Bone marrow (tissue), 2 donors: ENCODE measurements at places on chromosomes 16 and 17.

DNA sequence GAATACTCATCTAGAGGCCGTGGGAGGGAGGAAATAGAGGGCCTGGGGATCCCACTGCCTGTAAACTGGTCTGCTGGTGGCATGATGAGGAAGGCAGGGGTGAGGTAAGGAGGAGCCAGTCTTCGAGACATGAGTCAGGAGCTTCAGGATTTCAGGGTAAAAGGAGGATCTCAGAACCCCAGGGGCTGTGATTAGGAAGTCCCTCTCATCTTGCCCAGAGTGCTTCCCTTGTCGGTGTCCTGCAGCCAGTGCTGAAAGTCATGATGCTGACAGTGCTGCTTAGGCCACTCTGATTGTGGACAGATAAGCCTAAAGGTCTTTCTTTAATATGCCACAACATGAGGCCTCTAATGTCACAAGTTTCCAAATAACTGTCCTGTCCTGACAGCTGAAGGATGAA, 29.6 kb downstream of the COG4 start:
- DNase-seq = no peak

DNA sequence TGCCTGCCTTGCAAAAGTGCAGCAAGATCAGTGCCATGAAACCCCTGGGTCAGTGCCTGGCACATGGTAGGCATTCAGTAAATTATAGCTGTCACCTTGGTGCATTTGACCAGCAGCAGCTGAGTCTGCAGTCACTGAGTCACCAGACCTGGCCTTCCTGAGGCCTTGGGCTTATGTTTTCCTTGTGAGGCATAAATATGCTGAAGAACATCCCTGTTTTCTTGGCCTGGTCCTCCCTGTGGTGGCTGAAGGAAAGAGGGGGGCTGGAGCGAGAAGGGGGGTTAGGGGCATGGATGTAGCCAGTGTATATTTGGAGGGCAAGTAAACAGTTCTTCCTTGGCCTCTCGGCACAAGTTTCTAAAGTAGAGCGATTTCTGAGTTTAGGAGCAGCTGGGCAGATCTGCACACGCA, 26.5 kb downstream of the EPN2 start:
- DNase-seq = no peak

- no peak for DNase-seq
Observed at GRCh38 chr16:55470533-55471371, 8.2 kb upstream of the MMP2 start.

DNA sequence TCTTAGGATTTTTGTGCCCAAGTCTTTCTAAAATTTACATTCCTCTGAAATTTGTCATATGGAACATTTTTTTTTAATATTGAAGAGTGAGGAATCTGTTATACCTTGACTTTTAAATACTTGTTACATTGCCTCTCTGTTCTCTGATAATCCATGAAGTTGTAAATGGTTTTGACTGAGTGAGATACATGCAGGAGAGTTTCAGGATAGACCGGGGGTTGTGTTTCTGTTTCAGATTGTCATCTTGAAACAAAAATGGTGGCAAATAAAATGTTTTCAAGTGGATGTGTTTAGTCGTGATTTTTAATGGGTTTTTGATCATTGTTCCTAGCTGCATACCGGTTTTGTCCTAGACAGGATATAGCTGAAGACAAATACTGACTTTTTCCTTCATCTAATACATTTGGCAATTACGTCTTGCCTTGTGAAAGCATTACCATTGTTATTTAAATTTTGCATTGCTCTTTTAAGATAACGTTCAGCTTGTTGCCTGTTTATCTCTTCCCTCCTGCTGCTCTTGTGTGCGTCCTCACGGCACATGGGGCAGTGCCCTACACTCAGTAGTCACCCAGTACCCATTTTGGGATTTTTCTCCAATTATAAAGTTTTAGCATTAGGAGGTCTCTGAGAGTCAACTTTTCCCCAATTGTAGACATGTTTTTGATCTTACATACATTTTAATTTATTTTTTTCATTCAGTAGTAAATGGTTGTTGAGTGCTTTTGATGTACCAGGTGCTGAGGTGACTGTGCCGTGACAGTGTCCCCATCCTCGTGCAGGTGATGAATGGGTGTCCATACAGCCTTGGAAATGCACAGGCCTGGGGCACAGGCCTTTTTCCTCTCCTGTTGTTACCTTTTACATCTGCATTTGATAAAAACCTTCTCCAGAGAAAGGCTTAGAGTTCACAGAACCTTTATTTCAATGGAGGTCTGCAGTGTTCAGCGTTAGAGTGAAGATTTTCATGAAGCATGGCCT, 169.9 kb downstream of the MSI2 start:
- no peak for DNase-seq

- DNase-seq = no peak
Observed at GRCh38 chr16:66568355-66568754, 2.1 kb downstream of the CMTM1 start.

DNA sequence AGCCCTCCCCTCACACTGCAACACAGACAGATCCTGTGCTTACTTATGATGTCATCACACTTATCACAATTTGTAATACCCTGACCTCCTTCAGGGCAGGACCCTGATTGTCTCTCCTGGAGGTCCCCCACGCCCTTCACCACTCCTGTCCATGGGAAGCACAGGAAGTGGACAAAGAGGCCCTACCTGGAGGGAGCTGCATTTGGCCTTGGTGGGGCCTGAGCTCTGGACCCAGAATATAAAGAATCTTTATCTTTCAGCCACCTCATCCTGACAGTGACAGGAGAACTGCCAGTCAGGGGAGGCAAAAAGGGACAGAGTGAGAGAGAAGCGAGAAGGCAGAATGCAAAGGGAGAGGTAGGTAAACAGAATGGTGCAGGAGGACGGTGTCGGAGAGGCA, 303.4 kb upstream of the N4BP1 start:
- DNase-seq = no peak

- DNase-seq = no peak
Observed at GRCh38 chr17:61265397-61265796, 134.2 kb upstream of the TBX2 start.

DNA sequence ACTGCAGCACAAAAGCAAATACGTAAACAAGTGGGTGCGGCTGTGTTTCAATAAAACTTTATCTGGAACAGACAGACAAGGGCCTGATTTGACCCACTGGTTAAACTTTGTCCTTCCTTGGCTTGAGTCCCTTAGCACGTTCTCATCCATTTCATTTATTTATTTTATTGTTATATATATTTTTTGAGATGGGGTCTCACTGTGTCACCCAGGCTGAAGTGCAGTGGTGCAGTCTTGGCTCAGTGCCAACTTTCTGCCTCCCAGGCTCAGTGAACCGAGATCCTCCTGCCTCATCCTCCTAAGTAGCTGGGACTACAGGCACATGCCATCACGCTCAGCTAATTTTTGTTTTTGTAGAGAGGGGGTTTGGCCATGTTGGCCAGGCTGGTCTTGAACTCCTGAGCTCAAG, 64.3 kb downstream of the MYH11 start:
- DNase-seq = no peak

- DNase-seq = no peak
Observed at GRCh38 chr17:7131423-7131791, 16.8 kb upstream of the ASGR2 start.

DNA sequence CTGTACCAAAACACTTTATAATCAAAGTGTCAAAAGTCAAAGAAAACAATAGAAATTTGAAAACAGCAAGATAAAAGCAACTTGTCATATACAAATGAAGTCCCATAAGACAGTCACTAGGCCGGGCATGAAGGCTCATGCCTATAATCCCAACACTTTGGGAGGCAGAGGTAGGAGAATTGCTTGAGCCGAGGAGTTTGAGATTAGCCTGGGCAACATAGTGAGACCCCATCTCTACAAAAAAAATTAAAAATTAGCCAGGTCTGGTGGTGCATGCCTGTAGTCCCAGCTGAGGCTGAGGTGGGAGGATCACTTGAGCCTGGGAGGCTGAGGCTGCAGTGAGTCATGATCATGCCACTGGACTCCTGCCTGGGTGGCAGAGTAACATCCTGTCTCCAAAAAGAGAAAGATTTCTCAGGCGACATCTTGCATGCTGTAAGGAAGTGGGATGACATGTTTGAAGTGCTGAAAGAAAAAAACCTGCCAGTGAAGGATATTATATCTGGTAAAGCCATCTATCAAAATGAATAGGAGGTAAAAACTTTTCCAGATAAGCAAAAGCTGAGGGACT, 98.7 kb upstream of the NACA2 start:
- no peak for DNase-seq

DNA sequence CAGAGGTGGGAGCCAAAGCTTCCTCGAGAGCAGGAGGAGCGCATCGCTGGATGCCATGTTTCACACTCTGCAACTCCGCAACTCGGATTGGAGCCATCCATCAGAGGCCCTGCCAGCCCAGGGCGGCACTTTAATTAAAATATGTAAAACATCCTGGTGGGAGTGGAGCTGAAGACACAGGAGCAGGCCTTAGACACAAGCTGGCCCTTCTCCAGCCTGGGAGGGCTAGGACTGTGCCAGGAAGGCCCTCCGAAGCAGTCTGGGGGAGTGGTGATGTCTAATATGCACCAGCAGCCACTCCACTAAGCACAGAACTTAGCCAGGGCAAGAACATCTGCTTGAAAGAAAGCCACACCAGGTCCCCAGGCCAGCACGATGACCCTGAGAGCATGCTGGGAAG, 5.8 kb upstream of the CCDC182 start:
- DNase-seq = no peak

DNA sequence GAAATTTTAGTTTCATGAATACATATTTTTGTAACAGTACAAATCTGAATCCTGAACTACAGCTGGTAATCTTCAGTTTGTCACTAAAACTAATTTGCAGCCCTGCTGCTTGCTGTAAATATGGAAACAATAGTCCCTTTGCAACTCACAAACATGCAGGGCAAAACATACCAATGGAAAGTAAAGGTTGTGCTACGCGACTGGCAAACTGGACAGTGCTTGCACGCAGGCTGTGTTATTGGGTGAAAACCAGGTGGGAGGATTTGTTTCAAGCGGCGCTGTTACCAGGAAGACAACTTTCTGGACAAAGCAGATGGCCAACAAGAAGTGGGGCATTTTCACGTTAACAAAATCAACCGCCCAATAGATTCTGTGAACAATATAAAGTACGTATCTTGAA, 93.5 kb downstream of the CDYL2 start:
- DNase-seq = no peak

DNA sequence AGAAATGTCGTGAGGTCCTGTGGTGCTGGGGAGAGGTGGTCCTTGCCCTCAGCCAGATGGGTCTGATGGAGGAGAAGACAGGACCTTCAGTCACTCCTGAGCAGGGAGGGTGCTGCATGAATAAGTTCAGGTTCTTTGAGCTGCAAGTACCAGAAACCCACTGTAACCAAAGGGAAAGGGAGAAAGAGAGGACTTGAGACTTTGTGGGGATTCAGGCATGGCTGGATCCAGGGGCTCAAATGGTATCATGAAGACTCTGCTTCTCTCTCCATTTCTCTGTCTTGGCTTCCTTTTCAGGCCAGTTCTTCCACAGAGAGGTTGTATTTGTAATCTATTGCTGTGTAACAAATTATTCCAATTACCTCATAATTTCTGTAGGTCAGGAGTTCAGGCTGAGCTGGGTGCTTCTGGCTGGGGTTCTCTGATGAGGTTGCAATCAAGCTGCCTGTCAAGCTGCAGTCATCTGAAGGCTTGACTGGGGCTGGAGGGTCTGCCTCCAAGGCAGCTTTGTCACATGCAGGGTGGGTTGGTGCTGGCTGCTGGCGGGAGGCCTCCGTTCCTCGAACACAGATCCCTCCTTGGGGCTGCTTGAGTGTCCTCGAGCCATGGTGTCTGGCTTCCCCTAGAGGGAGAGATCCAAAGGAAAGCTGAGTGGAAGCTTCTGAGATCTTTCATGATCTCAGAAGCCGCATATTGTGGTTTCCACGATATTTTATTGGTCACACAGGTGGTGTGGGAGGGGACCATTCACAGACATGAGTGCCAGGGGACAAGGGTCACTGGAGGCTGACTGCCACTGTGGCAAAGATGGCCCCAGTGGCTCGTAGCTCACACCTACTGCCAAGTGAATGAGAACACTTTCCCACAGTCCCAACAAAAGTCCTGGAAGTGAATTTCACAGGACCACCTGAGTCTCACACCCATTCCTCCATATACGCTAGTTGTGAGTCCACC, 5.9 kb upstream of the ADCY7 start:
- DNase-seq = no peak

DNA sequence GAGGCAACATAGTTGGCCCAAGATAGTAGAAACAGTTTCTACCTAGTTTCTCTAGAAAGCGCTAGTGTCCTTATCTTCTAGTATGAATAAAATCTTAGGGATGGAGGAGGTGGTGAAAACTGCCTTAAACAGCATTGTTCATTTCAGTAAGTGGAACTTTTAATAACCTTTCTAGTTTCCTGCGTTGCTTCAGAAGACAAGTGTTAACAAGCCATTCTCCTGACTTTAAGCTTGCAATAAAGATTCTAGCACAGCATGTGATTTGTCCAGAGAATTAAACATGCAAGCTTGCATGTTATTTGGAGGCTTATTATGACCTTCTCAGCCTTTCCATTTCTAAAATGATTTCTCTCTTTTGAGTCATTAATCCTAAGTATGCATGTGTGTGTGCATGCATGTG, 72.3 kb downstream of the TANGO6 start:
- no peak for DNase-seq

- peak; percentile 49 for DNase-seq
Observed at GRCh38 chr17:80455336-80455710, 21.1 kb downstream of the NPTX1 start.

DNA sequence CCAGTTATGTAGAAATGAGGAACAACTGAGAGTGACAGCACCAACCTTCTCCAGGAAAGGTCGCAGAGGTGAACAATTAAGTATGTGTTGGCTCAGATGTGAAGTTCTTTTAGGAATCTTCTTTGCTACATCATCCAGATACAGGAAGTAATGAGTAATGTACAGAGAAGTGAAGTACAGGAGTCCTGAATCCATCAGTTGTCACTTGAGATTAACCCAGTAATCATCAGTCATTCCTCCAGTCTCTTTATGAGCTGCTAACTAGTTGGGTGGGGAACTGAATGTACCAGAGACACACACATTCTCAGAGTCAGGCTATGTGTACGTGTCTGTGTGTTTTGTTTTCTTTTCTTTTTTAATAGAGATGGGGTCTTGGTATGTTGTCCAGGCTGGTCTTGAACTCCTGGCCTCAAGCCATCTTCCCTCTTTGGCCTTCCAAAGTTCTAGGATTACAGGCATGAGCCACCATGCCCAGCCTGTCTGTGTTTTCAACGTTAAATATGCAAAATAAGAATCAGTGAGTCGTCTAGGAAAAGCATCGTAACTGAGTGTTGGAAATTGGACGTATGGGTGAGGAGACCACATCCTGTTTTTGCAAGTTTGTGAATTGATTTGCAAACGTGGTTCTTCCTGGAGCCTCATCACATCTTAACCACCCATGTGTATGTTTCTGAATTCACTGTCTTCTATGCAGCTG, 19.9 kb downstream of the ZNF200 start:
- DNase-seq = no peak

GRCh38 chr16:66236301-66236700, 130.2 kb upstream of the CDH5 start:
- DNase-seq = no peak
